Omental fat pad (tissue), 4 donors: ENCODE measurements at places on chromosomes 1 and 21. TPM values are rescaled to one million over a fixed set of nuclear protein-coding genes. Genes with fewer than 3 reads are reported as not detected.

GRCh38 chr1:6447016-6447817 is 18.8 kb downstream of the TNFRSF25 start:
- no peak for DNase-seq

DNA sequence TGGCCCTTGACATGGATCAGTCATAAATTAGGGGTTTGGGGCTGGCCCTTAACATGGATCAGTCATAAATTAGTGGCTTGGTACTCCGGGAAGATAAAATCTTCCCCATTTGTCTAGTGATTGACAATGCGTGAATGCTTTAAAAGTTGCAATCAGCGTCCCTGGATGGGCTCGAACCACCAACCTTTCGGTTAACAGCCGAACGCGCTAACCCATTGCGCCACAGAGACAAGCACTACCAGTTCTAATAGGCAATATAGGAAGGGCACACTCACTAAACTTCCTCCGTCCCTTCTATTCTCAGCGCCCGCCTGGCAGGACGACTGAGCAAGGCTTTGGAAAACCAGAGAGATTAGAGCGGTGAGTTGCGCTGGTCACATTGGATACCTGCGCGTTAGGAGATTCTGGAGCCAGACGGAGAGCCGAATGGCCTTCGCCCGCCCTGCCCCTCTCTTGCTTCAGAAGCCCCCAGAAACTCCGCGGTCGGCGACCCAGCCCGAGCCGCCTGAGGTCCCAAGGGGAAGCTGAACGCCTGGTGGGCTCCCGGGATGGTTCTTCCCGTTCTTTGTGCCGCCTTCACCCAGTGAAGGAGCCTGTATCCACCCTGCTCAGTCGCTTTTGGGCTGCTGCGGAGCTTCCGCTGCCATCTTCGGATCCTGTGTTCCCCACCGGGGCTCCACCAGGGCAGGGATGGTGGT is 235.9 kb downstream of the FAM72C start:
- DNase-seq, result no peak

The CNKSR1 gene
- 0.75 TPM for total RNA-seq

- DNase-seq, result no peak
These were observed 113.0 kb upstream of the SLC25A33 start for GRCh38 chr1:9426291-9426711.

- no peak for DNase-seq
These were observed 154.2 kb downstream of the PTGER3 start for GRCh38 chr1:70893381-70893780.

The MFAP2 gene
- 9.3 TPM for total RNA-seq

DNA sequence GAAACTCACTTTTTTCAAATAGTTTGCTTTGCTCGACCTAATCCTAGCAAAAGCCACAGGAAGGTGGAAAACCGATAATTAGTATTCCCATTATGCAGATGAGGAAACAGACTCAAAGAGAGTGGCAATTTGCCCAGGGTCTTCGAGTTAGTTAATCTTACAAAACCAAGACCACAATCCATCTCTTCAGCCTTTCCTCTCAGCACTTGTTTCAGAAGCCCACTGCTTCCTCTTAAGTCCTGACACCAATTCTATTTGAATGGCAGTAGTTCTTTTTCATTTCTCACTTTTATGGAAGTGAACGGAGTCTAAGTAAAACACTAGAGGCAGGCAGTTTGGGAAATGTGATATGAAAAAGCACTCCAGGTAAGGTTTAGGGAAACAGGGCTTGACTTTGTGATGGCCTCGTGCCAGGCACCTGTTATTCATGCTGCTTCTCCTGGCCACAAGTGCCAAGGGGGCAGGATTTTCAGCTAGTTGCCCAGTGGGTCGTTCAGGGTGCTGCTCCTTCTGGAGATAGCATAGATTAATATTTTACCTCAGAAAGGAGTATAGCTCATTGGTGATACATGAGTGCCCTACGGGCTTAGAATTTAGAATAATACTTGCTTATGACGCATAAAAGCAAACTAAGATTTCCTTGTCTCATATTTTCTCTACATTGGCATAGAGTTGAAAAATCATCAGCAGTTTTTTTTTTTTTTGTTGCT is 76.6 kb upstream of the NRIP1 start:
- DNase-seq, result no peak

DNA sequence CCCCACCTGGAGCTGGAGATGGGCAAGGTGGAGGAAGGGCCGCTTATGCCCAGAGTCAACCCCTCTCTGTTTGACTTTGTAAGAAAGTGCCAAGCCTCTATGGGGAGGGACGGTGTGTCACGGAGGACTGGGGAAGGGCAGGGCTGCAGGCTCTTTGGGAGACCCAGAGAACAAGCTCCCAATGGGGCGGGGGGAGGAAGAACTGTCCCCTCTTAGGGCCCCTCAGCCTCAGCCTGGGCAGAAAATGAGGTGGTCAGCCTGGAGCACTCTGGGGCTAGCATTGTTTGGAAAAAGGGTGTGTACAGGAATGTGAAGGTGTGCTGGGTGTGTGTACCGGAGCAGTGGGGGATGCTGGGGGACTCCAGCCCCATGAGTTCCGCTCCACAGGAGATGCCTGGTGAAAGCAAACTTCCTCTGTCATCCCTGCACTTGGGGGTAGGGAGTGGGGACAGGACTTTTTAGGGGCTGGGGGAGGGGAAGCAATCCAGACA is 1.2 kb upstream of the INAVA start:
- no peak for DNase-seq

DNA sequence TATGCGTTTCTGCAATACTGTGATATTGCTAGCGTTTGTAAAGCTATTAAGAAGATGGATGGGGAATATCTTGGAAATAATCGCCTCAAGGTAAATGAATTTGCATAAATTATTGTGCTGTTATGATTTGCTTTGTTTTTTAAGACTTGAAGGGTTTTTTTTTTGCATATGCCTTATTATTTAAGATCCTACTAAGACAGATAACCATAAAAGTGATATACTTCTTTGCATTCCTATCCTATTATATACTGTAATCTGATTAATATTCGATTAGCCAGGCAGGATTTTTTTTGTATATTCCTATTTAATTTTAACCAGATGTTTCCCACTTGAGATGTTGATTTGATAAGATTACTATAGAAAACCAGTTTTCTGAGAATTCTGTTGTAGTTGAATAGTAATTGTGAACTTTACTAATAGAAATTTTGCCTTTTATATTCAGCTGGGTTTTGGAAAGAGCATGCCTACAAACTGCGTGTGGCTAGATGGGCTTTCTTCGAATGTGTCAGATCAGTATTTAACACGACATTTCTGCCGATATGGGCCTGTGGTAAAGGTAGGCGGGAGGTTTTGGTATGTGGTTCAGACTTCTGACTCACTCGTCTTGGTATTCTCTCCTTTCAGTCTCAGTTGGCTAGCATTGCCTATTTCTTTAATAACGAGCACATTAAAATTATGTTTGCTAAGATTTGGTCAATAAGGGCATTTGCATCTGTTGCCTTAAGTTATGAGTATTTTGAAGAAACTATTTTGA is 56.8 kb downstream of the ZBTB17 start:
- no peak for DNase-seq
